NCI-H1417 treated with DMSO at 0.1 percent for 48 hours (cell line): ENCODE measurements at places on chromosomes 7 and 10.

DNA sequence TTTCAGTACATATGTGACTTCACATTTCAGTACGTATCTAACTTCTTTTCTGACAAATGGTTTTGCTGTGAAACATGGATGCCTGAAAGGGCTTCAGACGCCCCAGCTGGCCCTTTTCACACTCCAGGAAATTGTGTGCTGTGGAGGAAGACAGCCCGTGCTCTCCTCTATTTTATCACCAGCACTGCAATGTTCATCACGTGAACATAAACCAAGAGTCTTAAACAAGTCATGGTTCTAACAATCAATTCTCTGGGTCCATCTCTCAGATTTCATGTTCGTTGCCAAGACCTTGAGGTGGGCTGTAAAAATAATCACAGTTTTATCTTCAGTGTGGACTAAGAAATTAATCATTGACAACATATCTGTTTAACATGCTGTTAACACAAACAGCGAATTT lies 141.2 kb downstream of the WDR37 start:
- no peak for DNase-seq

DNA sequence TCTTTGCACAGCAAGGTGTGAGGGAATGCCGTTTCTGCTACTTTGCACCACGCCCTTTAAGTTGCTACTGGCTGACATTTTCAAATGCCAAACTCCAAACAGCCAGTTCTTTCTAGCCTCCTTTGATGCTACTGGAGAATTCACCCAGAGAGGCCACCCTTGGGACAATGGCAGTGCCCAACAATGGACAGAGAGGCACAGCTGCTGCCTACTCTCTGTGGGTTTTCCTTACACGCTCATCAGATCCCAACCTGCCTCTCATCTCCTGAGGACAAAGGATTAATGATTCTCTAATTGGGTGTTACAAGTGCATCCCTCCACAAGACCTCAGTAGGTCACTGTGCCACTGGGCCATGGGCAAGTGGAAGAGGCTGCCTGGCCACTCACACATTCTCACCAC lies 105.8 kb downstream of the COBL start:
- no peak for DNase-seq

DNA sequence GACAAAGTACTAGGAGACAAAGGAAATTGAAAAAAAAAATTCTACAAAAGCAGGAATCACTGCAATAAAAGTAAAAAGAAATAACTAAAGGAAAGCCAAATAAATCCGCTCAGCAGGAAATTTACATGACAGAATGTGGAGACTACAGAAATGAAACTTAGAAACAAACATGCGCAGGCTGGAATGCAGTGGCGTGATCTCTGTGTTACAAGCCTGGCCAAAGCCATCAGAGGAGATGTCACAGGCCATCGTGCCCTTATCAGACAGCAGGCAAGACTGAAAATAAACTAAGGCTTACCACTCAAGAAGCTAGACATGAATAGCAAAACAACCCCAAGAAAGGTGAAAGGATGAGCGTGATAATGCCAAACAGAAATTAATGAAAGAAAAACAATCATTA lies 6.3 kb upstream of the CAMK2B start:
- no peak for DNase-seq

- peak; percentile 69 for DNase-seq
Measured at GRCh38 chr10:100998183-100998990, 1.2 kb upstream of the LZTS2 start.

GRCh38 chr7:154748089-154748786 lies 254.7 kb downstream of the PAXIP1 start:
- DNase-seq: no peak

GRCh38 chr7:8490391-8491045 lies 57.1 kb downstream of the NXPH1 start:
- DNase-seq: no peak

- no peak for DNase-seq
Measured at GRCh38 chr10:72753760-72754231, 61.9 kb downstream of the MCU start.

GRCh38 chr7:116316838-116317628 lies 106.7 kb downstream of the TES start:
- DNase-seq: no peak

- DNase-seq: no peak
Measured at GRCh38 chr10:6507311-6507710, 72.8 kb downstream of the PRKCQ start.

GRCh38 chr7:16721541-16721940 lies 32.0 kb upstream of the TSPAN13 start:
- DNase-seq: no peak

DNA sequence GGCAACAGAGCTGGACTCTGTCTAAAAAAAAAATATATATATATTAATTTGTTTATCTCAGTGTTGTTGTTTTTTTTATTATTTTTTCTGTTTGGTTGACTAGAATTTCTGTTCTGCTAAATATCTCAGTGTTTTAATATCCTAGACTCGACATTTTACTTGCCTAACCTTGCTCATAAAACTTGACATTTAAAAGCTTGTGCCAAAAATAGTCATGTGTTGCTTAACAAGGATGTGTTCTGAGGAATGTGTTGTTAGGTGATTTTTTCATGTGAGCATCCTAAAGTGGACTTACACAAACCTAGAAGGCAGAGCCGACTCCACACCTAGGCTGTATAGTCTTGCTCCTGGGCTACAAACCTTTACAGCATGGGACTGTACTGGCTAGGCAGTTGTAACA lies 23.1 kb downstream of the NRBF2 start:
- DNase-seq: no peak

- DNase-seq: no peak
Measured at GRCh38 chr7:521221-522070, 1.8 kb upstream of the PDGFA start.
